ENCODE measurements at places on chromosomes 3 and 15.

GRCh38 chr3:115947325-115947724 is 324.0 kb downstream of the GAP43 start:
- DNase-seq: no peak

- DNase-seq: no peak
Observed at GRCh38 chr3:159924411-159924810, 64.2 kb upstream of the IL12A start.

DNA sequence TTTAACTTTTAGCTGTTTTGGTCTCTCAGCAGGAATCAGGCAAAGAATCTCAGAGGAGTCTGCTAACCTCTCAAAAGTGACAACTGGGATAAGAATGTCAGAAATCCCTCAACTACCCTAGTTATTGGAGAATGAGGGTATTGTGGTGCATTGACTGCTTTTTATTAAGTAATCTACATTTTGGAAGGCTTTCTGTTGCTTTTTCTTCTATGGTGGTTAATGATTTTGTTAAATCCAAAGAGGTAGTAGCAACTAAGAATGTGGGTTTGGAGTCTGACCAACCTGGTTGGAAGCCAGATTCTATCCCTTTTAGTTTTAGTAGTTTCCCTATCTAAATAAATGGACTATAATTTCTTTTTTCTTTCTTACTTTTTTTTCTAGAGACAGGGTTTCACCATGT is 94.7 kb upstream of the RNF7 start:
- DNase-seq: no peak

DNA sequence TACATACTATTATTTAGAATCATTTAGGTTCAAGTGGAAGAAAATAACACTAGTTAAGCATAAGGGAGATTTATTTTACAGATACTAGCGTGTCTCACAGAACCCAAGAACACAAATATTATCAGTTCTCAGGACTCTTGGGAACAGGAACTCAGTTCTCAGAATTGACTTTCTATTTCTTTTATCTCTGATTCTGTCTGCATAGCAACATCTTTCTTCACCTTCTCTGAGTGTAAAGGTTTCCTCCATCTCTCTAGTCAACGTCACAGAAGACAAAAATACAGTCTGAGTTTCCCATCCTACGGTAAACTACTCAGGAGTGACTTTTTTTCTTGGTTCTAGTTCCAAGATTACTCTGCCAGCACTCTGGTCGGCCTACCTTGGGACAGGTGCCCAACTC is 220.0 kb downstream of the SV2B start:
- no peak for DNase-seq

DNA sequence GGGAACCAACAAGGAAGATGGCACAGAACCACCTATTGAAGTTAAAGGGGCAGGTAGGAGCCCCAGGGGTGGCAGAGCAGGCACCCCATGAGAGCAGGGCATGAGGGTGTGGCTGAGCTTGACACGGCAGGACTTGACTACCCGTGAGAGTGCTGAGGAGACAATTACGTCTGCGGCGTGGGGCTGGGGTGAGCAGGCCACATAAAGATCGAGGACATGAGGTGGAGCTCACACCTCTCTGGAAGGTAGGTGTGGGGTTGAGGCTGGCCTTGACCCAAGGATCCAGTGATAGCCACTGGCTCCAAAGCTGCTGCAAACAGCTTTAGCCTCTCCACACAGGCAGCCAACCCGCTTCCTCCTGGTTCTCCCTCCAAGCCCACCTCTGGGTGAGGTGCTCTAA is 64.5 kb downstream of the PCSK6 start:
- DNase-seq: no peak
